ENCODE measurements at places on chromosomes 12 and 14.

DNA sequence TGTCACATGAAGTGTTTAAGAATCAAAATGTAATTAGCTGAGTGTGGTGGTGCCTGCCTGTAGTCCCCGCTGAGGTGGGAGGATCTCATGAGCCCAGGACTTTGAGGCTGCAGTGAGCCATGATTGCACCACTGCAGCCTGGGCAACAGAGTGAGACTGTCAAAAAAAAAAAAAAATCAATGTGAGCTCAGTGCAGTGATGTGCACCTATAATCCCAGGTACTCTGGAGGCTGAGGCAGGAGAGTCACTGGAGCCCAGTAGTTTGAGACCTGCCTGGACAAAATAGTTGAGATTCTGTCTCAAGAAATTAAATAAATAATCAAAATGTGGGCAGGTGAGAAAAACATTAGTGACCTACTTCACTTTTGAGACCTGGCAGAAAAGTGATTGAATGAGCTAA lies 140.0 kb downstream of the MON2 start:
- DNase-seq = no peak
- no peak overlapping the region for H3K4me3 ChIP-seq
- H3K27me3 ChIP-seq = no peaks in the 10 kb centered on the region
- peaks cover 18% of the 10 kb centered on the region for H3K36me3 ChIP-seq
- H3K4me1 ChIP-seq = peaks cover 31% of the 10 kb centered on the region

GRCh38 chr12:59453475-59453874 lies 142.4 kb upstream of the SLC16A7 start:
- H3K36me3 ChIP-seq = no peaks in the 10 kb centered on the region
- no peaks in the 10 kb centered on the region for H3K27me3 ChIP-seq
- no peak for DNase-seq
- H3K4me3 ChIP-seq = no peak overlapping the region
- no peaks in the 10 kb centered on the region for H3K4me1 ChIP-seq

- no peaks in the 10 kb centered on the region for H3K27me3 ChIP-seq
- H3K27ac ChIP-seq = no peak overlapping the region
- DNase-seq = no peak
- H3K4me1 ChIP-seq = peaks cover 20% of the 10 kb centered on the region
- no peaks in the 10 kb centered on the region for H3K36me3 ChIP-seq
- no peak overlapping the region for H3K4me3 ChIP-seq
These were observed 247.3 kb upstream of the FKBP4 start for GRCh38 chr12:2547273-2548044.

DNA sequence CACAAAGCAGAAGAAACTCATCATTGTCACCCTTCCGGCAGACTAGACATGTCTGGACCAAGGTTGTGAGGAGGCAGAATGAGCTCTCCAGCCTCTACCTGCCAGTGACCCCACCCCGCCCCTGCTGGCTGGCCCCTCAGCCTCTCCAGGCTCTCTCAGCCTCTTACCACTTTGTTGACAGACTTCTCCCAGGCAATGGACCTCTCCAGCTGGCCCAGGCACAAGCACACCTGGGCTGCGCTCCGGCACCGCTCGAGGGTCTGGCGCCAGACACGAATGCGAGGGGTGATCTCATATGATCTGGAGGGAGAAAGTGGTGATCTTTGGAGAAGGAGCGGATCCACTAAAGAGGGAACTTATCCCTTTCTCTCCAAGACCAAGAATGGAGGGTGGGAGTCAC lies 30.3 kb downstream of the BAZ2A start:
- H3K27ac ChIP-seq = no peak overlapping the region
- H3K4me1 ChIP-seq = no peaks in the 10 kb centered on the region
- H3K36me3 ChIP-seq = peaks cover 79% of the 10 kb centered on the region
- no peaks in the 10 kb centered on the region for H3K27me3 ChIP-seq
- H3K4me3 ChIP-seq = no peak overlapping the region

DNA sequence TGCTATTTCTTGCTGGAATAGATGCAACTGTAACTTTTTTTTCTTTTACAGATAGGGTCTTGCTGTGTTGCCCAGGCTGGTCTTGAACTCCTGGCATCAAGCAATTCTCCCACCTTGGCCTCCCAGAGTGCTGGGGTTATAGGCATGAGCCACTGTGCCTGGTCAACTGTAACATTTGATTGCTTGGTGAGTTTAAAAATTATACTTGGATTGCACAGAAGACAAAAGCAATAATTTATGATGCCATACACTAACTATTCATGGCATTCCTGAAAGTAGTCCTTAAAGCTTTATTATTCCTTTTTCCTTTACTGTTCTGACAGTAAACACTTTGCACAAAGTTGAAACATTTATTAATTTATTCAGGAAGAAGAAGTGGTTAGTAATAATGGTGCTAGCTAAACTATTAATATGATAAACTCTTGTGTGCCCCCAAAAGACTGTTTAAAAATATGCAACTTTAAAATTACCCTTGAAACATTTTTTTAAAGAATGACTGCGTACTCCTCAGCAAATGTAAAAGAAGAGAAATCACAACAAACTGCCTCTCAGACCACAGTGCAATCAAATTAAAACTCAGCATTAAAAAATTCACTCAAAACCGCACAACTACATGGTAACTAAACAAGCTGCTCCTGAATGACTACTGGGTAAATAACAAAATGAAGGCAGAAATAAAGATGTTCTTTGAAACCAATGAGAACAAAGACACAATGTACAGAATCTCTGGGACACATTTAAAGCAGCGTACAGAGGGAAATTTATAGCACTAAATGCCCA lies 8.3 kb downstream of the PTPRB start:
- H3K4me1 ChIP-seq = no peaks in the 10 kb centered on the region
- no peaks in the 10 kb centered on the region for H3K27me3 ChIP-seq
- no peaks in the 10 kb centered on the region for H3K36me3 ChIP-seq
- H3K27ac ChIP-seq = no peak overlapping the region
- no peak for DNase-seq
- H3K4me3 ChIP-seq = no peak overlapping the region

DNA sequence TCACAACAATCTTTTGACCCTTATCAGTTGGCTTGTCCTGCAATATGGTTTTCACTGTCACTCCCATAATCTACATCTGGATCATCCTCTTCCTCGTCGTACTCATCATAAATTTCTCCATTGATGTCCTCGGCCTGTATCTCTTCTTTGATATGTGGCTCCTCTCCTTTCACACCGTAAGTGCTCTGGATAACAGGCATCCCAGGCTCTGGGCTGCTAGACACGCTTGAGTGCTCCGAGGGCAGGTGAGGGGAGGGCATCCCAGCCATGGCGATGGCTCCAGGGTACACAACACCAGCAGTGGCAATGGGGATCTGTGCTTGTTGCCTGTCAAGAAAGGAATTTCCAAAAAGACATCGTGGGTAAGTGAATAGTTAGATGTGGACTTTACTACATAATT lies 415.3 kb downstream of the SOX5 start:
- H3K27ac ChIP-seq = no peak overlapping the region
- H3K36me3 ChIP-seq = no peaks in the 10 kb centered on the region

DNA sequence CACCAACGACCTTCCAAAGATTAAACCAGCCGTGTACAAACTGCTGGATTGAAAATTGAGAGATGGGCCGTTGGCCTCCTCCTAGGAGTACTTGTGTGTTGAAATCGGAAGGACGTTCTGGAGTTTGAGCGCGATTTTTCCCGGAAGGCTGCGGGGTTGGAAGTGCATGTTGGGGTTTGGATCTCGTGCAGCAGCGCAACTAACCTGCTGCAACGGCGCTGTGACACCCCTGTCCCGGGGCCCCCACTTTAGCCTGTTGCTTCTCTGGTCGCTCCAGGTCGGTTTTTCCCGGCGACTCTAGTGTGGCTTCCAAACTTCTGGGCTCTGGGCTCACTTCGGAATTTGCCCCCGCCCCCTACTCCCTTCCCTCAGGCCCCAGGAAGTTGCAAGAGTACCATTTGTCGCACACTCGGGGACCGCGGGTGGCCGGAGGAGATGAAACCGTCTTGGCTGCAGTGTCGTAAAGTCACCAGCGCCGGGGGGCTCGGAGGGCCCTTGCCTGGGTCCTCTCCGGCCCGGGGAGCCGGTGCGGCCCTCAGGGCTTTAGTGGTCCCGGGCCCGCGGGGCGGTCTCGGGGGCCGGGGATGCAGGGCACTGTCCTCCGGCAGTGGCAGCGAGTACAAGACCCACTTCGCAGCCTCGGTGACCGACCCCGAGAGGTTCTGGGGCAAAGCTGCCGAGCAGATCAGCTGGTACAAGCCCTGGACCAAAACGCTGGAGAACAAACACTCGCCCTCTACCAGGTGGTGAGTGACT lies at the start of gene ACSS3:
ACSS3 (plus strand) TSS at position 394 of the 756 bp plus-strand sequence; CDS start at position 436, 42 bp downstream.
- H3K4me1 ChIP-seq = no peaks in the 10 kb centered on the region
- peaks cover 6% of the 10 kb centered on the region for H3K27me3 ChIP-seq
- no peaks in the 10 kb centered on the region for H3K36me3 ChIP-seq
- no peak within 1 kb of the TSS for H3K27ac ChIP-seq

- DNase-seq = no peak
- peak overlapping the region; percentile 49 for H3K27ac ChIP-seq
- no peak overlapping the region for H3K4me3 ChIP-seq
- peaks cover 34% of the 10 kb centered on the region for H3K36me3 ChIP-seq
- H3K4me1 ChIP-seq = peaks cover 11% of the 10 kb centered on the region
These were observed 64.5 kb downstream of the SEC23A start for GRCh38 chr14:39038542-39038941.

- DNase-seq = peak; percentile 80
- peak overlapping the region; percentile 92 for H3K4me3 ChIP-seq
- peaks cover 35% of the 10 kb centered on the region for H3K36me3 ChIP-seq
These were observed 1.3 kb downstream of the DCAF5 start for GRCh38 chr14:69151458-69152180.

- no peaks in the 10 kb centered on the region for H3K4me1 ChIP-seq
- no peak overlapping the region for H3K27ac ChIP-seq
- DNase-seq = no peak
These were observed 13.4 kb upstream of the IFI27 start for GRCh38 chr14:94097091-94097490.

DNA sequence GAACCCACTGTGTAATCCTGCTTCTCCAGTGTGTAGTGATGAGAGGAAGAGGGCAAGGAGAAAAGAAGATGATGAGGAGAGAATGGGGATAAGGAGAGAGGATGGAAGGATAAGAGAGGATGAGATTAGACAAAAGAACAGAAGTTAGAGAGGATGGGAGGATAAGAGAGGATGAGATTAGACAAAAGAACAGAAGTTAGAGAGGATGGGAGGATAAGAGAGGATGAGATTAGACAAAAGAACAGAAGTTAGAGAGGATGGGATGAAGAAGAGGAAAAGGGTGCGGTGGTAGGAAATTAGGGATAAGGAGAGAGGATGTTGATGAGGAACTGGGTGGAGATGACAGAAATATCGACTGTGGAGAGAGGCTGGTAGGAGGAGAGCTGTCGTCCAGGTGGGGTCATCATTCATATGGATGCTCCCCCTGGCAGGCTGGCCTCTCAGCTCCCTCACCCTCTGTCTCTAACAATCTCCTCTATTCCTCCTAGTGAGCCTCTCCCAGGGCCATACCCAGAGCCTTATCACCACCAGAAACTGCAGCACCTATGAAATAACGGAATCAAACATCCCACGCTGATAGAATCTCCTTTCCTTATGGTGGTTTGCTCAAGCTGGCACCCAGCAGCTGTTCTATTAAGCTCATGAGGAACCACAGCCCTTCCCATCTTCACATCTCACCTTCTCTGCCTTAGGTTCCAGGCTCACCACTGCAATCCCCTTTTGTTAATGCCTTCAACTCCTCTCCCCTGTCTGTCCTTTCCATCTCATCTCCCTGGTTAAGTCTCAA lies 6.0 kb upstream of the CIROP start:
- DNase-seq = no peak
- H3K4me1 ChIP-seq = peaks cover 12% of the 10 kb centered on the region
- H3K27ac ChIP-seq = no peak overlapping the region
- no peaks in the 10 kb centered on the region for H3K36me3 ChIP-seq
- no peak overlapping the region for H3K4me3 ChIP-seq

GRCh38 chr14:71261206-71261605 lies 353.9 kb downstream of the PCNX1 start:
- no peak overlapping the region for H3K27ac ChIP-seq
- H3K4me3 ChIP-seq = no peak overlapping the region
- H3K4me1 ChIP-seq = peaks cover 10% of the 10 kb centered on the region
- DNase-seq = no peak
- H3K36me3 ChIP-seq = peaks cover 21% of the 10 kb centered on the region

DNA sequence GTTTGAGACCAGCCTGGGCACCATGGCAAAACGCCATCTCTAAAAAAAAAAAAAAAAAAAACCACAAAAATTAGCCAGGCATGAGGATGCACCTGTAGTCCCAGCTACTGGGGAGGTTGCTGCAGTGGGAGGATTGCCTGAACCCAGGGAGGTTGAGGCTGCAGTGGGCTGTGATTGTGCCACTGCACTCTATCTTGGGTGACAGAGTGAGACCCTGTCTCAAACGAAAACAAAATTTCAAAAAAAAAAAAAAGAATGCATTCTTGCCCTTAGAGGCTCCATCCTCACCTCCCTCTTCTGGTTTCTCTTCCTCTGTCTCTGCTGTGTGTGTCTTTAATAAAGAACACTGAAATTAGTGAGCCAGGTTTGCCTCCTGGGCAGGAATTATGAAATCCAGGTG lies 107.8 kb downstream of the VCPKMT start:
- no peaks in the 10 kb centered on the region for H3K27me3 ChIP-seq
- DNase-seq = no peak
- H3K4me3 ChIP-seq = no peak overlapping the region
- H3K27ac ChIP-seq = no peak overlapping the region
- peaks cover 49% of the 10 kb centered on the region for H3K4me1 ChIP-seq
- H3K36me3 ChIP-seq = peaks cover 46% of the 10 kb centered on the region

GRCh38 chr12:131060011-131060703 lies 106.5 kb downstream of the ADGRD1 start:
- H3K4me3 ChIP-seq = no peak overlapping the region
- H3K27ac ChIP-seq = no peak overlapping the region
- peaks cover 12% of the 10 kb centered on the region for H3K27me3 ChIP-seq
- H3K36me3 ChIP-seq = no peaks in the 10 kb centered on the region

GRCh38 chr14:92590176-92590575 lies 76.6 kb downstream of the RIN3 start:
- peaks cover 58% of the 10 kb centered on the region for H3K4me1 ChIP-seq
- peaks cover 20% of the 10 kb centered on the region for H3K27me3 ChIP-seq
- H3K36me3 ChIP-seq = peaks cover 20% of the 10 kb centered on the region

DNA sequence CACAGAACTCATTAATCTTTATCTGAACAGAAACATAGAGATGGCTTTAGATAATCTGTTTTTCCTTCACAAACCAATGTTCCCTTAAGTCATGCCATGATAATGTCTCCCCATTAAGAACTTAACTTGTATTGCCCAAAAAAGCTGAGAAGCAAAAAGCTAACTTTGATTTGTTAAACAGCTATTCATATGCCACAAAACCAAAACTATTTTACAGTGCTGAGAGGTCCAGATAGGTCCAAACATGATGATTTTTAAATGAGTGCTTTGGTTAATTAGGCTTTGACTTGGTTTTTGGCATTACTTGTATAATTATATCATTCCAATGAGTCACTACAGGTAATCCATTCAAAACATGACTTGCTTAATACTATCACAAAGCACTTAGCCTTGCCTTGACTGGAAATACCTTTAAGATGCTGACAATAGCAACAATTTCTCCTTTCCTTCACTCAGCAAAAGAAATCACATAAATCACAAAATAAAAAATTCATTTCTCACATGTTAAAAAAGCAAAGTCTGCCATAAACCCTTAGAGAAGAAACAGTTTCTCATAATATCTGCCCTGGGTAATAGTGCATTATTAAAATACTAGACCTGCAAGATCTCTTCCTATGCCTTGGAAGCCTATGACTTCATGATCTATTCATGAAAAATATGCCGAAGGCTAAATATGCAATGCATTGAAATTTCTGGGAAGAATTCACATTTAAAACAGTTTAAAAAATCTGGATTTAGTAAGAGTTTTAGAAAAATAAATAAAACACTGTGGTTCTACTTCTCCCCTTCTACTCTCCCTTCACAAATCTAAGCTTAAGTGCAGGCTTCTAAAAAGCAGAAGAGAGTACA lies 52.0 kb upstream of the SAV1 start:
- H3K4me1 ChIP-seq = peaks cover 4% of the 10 kb centered on the region
- no peak for DNase-seq
- H3K27me3 ChIP-seq = no peaks in the 10 kb centered on the region
- no peak overlapping the region for H3K4me3 ChIP-seq

All from activated CD4-positive, alpha-beta memory T cell treated with anti-CD3 and anti-CD28 coated beads, Interleukin-2, amount 10 ng/mL, durations not matched to agents 7 days and 5 days (primary cell).